Neuronal stem cell (in vitro differentiated cells): ENCODE measurements at places on chromosomes 5 and 9.

DNA sequence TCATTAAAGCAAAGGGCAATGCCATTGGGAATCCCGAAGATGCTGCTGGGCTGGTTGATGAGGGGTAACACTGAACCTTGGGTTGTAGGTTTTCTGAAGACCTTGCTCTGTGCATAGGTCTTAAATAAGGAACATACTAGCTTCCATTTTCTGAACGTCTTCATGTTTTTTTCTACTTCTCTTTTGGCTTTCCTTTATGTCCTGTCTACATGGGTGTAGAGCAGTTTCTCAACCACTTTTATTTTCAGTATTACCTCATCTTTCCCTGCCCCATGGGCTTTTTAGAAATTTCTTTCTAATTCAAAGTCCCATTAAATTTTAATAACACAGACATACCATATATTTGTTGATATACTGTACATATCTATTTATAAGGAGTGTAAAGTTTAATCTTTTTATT is at the start of gene IFNA14:
TSS of gene IFNA14 (minus strand) at position 95 of the 400 bp plus-strand sequence. CDS start at position 25, 70 bp downstream.
- no peak for DNase-seq

DNA sequence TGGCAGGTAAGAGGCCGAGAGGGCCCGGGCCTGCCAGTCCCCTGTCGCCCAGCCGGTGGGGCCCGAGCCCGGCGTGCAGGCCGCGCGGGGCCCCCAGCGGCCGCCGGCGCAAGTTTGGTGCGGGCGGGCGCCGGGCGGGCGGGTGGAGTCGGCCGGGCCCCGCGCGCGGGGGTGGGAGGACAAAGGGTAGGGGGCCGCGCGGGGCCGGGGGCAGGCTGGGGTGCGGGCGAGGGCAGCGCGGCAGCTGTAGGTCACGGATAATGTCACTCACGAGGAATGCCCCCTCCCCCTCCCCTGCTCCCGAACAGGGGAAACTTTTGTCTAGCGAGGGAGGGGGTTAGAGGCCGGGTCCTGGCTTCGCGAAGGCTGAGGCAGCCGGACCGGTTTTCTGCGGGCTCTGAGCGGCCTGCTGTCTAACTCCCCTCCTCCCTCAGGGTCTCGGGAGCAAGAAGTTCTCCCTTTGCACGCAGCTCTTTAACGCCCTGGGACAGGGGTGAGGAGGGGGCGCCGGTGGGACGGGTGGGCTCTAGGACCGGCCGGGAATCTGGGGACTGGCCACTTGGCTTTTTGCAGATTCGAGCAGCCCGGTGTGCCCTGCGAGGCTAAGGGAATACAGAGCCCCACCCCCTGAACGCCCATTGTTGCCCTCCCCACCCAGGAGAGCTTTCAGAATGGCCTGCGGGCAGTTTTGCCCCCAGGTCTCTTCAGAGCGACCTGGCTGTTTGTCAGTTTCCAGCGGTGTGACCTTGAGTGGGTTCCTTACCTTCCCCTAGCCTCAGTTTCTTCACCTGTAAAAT is 21.3 kb upstream of the NDST1 start:
- DNase-seq, result peak; percentile 82

DNA sequence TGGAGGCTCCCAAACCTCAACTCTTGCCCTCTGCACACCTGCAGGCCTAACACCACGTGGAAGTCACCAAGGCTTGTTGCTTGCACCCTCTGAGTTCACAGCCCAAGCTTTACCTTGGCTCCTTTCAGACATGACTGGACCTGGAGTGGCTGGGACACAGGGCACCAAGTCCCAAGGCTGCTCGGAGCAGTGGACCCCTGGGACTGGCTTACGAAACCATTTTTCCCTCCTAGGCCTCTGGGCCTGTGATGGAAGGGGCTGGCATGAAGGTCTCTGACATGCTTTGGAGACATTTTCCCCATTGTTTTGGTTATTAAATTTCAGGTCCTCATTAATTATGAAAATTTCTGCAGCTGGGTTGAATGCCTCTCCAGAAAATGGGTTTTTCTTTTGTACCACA is 994.4 kb upstream of the NUDT12 start:
- DNase-seq, result no peak

- no peak for DNase-seq
Observed at GRCh38 chr5:64807520-64807919, 38.8 kb downstream of the CWC27 start.

GRCh38 chr9:108484468-108484867 is 371.3 kb downstream of the ACTL7B start:
- no peak for DNase-seq

DNA sequence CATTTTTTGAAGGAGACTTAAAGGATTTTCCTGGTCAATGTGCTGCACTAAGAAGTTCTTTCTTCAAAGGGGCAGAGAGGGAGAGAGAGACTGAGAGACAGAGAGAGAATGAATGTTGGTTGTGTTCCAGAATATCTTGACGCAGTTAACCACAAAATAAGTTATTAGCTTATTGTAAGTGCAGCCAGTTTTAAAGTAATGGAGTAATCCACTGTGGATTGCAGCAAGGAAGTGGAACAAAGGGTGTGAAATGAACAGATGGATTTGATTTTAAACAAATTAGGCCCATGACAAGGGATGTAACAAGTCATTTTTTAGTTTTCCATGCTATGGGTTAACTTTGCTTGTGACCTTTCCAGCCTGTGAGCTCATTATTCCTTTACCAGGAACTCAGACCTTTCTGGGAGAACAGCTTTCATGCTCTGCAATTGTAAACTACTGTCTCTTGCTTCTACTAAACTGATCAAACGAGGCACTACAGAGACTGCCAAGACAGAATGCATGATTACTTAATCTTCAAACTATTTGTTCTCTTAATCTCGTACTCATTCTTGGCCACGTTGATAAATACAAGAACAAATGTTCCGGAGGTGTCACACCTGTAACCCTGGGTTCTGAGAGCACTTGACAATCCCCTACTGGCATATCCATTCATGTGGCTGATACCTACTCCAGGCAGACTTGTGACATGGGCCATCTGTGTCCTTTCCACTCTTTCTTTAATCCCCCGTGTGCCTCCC is 131.1 kb downstream of the TLE1 start:
- no peak for DNase-seq

- DNase-seq, result no peak
Observed at GRCh38 chr5:88734191-88734640, 148.8 kb downstream of the MEF2C start.

GRCh38 chr5:68961762-68962161 is 132.1 kb upstream of the SLC30A5 start:
- DNase-seq, result no peak

GRCh38 chr9:125240649-125240999 is 519 bp downstream of the HSPA5 start:
- DNase-seq, result peak; percentile 23

GRCh38 chr5:103243665-103244064 is 14.9 kb upstream of the MACIR start:
- DNase-seq, result no peak

DNA sequence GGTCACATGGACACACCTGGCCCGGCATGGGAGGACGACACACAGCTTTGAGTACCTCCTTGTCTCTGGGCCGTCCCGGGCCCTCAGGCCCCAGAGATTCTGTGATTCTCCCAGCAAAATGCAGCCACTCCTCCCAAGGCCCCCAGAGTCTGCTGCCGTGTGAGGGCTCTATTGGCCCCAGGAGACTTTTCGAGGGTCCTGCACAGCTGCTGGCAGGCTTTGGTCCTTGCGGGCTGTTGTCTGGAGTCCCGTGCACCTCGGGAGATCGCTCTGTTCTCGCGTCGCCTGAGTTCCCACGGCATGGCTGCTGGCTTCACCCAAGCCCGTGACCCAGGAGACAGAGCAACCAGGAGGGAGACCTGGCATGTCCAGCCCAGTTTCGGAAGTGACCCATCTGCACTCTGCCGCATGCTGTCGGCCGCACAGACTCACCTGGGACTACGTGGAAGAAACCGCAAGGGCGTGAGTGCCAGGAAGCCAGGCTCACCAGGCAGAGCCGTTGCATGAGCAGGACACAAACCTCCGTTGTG is 46.8 kb upstream of the NKD2 start:
- no peak for DNase-seq

- DNase-seq, result no peak
Observed at GRCh38 chr5:131392466-131393095, 128.7 kb downstream of the CDC42SE2 start.

DNA sequence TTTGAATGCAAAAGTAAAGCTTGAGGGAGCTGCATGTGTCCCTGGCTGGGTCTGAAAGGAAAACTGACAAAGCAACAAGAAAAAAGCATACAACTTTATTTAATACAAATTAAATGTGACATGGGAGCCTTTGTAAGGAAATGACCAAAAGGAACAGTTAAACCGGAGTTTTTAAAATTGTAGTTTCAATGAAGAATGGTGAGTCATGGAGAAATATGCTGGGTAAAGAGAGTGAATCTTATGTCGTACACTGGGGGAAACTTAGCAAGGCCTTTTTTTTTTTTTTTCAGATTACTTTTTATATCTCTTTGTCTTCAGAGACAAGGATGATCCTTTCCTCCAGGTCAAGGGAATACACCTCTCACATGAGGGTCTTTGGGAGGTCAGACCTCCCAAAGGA is 50.1 kb upstream of the FBXL17 start:
- DNase-seq, result no peak

DNA sequence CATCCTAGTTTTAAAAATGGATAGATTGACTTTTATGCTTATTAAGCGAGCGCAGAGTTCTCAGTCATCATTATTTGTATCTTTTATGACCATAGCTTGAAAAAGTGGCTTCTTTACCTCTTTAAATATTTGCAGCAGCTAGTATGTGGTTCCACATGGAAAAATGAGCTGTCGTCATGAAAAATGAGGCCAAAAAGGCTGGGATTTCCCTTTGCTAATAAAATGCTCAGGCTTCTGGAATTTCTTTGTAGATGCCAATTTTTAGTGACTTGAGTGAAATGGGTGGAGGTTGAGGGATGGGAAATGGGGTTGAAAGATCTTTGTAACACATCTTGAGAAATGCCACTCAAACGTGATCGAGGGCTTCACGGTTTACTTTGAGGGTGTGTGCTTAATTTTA is 35.2 kb downstream of the RAI14 start:
- no peak for DNase-seq

- no peak for DNase-seq
Observed at GRCh38 chr5:75059912-75060545, 7.7 kb upstream of the GCNT4 start.

DNA sequence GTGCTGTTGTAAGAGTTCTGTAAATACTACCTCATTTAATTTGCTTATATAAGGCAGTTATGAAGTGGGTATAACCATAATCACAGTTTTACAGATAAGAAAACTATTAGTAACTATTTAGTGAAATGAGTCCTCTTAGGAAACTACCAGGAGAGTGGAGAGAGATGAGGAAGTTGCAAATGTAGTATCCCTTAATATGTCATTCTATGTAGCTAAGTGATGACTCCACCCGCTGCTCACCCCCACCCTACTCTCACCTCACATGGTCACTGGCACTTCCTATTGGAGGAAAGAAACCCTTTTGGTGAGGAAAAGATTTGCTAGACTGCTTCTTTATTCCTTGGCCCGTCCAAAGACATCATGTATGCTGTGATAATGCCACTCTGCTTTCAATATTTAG is 241.8 kb upstream of the SLC24A2 start:
- no peak for DNase-seq

DNA sequence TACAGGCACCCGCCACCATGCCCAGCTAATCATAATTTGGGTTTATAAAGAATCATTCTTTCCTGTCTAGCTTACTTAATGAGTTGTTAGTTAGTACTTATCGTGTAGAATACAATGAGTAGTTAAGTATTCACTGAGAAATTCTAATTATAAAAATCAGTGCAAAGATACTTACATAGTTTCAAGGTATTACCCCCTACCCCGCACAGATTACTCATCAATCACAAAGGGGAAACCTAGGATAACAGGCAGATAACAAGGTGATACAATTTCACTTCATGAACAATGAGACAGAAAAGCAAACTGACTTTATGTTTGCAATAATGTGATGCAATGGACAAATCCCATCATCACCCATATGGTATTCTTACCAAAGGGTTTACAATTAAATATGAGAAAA is 109.6 kb downstream of the FAM174A start:
- no peak for DNase-seq

DNA sequence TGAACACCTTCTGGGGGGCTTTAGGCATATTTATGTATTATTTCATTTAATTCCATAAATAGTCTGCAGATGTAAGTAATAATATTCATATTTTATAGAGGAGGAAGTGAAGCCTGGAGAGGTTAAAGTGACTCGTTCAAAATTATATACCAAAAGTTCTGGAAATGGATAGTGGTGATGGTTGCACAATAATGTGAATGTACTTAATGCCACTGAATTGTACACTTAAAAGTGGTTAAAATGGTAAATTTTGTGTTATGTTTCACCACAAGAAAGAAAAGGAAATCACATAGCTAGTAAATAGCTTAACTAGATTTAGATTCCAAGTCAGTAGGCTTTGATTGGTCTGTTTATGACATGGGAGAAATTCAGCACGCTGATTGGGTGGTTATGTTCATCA is 13.0 kb upstream of the TMEFF1 start:
- DNase-seq, result no peak

GRCh38 chr5:132656774-132657355 is 1.1 kb upstream of the IL13 start:
- DNase-seq, result no peak

DNA sequence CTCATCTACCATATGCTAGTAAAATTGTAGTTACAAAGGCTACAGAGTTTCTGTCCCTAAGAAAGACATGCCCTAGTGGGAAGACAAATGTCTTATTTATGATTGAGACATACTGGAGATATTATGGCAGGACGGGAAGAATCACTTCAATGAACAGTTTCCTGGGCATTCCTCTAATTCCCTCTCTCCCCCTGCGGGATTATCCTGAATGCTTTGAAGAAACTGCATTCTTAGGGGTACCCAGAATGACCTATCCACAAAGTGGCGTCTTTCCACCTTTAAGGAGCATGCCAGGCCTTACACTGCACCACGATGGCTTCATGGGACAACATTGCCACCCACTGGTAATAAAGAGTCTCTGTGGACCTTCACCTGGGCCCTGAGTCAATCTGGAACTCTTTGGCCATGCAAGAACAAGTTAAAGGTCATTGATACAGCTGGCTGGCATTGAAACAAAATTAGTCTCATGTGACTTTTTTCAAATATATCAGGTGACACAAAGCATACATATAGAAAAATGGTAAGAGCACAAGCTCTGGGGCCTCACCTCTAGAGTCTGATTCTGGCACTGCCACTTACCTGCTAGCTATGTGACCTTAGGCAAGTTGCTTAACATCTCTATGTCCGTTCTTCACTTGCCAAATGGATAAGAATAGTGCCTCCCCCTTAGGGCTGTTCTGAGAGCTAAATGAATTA is 32.0 kb downstream of the ANKRD55 start:
- peak; percentile 61 for DNase-seq

DNA sequence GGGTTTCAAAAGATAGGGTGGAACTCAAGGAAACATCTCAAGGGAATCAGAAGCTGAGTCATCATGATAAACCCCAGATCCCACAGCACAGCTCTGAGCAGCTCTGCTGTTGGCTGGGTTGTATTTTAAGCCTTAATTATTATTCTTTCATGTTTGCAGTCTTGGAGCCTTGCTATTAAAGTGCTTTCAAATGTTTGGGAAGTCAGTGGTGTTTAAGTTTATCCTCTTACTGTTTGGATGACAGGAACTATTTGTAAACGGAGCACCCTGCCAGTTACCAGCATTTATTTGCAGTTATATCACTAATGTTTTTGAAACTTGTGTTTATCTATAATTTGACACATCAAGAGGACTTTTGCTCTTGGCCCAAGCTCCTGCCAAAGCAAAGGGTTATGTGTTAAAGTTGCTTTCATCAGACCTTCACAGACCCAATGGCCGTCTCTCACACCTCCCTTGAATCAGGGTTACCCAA is 141.1 kb upstream of the SPDL1 start:
- DNase-seq, result no peak

- no peak for DNase-seq
Observed at GRCh38 chr5:80064124-80064523, 29.0 kb downstream of the THBS4 start.
